GM18507 (cell line): ENCODE measurements at places on chromosomes 7 and 10.

- no peak for DNase-seq
These were observed 200.7 kb upstream of the AHR start for GRCh38 chr7:17097668-17098297.

- no peak for DNase-seq
These were observed at the start of gene INHBA for GRCh38 chr7:41702635-41703371. INHBA (minus strand) TSS chr7:41703090; CDS start chr7:41700374, 2,716 bp downstream.

GRCh38 chr10:23522345-23522744 is 83.5 kb downstream of the OTUD1 start:
- no peak for DNase-seq

- no peak for DNase-seq
These were observed 108.8 kb upstream of the LRGUK start for GRCh38 chr7:134018306-134018705.

- no peak for DNase-seq
These were observed 74.1 kb upstream of the PTPRZ1 start for GRCh38 chr7:121798896-121799295.

GRCh38 chr10:34254596-34254995 is 560.5 kb downstream of the PARD3 start:
- DNase-seq, result no peak

DNA sequence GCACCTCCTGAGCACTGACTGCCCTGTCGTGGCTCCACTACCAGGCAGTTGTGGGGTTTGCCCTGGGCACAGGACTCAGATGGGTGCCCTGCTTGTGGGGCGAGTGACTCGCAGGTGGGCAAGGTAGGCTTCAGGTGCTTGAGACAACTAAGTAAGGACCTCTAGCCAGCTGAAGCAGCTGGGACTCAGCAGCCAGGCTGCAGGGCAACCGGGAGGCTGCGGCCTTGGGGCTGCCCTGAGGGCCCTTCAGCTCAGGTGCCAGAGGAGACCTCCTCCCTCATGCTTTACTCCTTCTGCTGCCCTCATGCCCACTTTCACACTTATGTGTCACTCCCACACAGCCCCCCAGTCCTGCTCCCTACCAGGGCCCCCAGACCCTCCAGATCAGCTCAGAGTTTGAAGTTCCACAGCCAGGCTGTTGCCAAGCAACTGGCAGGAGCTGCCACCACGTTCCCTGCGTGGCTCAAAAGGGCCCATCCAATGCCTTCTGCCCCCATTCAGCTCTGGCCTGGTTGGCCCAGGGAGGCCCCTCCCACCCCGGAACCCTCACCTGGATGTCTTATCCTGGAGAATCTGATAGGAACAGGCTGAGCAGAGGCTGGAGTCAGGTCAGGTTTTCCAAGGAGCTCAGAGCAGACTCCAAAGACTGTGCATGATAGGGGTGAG is 10.0 kb downstream of the TLX1 start:
- no peak for DNase-seq

DNA sequence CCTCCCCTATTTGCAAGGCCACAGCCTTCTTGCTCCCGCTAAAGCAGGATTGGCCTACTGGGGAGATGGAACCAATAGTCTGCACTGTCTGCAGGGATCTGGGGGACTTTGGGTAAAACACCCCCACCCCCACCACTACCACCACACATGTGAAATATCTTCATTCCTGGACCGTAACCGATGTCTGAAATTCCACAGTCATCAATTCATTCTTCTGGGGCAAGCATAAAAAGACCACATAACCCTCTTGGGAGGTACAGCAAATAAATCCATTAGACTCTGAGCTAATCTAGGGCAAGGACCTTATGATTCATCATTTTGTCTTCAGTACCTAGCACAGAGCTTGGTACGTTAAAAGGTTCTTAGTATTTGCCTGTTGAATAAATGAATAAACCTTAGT is 307.8 kb downstream of the GPAM start:
- no peak for DNase-seq

- no peak for DNase-seq
These were observed 185.2 kb downstream of the SKIDA1 start for GRCh38 chr10:21340331-21340730.

GRCh38 chr10:44994752-44995530 is 5.8 kb upstream of the ZNF22 start:
- DNase-seq, result no peak

- no peak for DNase-seq
These were observed 18.0 kb upstream of the RSU1 start for GRCh38 chr10:16835228-16835627.

DNA sequence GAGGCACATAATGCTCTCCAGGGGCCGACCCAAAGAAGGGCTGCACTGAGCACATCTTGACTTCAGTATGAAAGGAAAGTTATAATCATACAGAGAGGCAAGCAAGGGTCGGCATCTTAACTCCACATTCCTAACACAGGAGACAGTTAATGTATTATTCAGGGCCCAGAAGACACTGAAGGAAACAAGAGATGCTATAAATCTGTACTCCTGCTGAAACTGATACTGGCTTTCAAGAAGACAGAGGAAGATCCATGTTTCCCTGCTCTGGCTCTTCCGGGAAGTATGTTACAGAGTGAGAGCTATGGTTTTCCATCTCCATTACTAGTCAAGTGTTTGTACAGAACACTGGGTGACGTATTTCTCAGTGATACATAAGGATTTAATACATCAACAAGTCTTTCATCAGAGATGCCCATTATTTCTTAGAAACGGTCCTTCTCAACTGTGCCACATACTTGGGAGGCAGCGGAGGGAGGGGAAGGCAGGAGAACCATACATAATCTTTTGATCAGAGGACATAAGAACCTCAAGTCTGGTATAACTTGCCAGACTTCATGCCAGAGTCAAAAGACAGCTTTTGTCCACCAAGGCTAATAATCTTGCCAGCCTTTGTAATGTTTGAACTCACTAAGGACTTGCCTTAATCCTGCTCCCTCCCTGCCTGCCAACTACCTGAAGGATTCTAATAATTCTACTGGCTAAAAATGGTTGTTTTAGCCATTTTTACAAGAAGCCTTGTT is 58.1 kb downstream of the ENO4 start:
- no peak for DNase-seq

DNA sequence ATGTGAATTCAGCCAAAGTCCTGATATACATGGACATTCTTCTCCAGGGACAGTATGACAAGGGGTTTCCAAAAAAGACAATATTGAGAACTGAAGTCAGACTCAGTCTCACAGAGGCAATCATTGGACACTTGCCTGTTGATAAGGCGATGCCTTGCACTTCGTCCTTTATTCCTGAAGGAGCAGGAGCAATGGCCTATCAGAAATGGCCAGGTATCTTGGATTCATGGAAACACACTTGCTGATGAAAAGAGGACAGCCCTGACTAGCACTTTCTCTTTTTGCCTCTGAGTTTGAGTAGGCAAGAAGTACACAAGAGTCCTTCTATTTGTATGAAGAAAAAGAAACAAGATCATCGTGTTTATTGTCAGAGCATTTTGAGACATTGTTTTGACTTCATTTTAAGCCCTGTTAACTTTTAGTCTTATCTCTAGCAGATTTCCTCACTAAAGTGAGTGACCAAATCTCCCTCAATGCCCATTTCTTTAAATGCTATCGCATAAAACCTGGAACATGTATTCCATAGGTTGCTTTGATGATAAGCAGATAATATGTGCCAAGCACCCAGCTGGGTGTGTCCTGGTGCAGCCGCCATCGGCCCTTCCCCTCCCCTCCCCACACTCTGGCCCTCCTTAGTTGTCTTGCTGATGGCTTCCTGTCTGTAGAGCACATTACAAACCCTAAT is 26.6 kb downstream of the ST8SIA6 start:
- no peak for DNase-seq

DNA sequence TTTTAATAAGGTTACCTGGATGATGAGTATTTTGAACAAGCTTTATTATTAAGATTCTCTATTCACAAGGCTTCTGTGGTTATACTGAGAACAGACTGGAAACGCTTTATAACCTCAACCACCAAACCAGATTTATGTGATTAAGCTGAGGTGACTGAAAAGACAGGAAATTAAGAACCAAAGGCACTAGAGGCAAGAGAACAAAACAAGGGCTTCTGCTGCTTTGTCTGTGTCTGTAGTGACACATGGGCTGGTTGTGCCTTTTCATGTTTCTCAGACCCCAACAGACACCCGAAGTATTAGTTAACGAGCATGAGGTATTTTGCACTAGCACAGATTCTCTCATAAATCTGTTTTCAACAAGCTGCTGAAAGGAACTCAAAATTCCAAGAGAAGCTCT is 64.4 kb downstream of the RAPGEF5 start:
- no peak for DNase-seq

GRCh38 chr7:23418046-23418445 is 52.2 kb downstream of the IGF2BP3 start:
- DNase-seq, result no peak

GRCh38 chr7:155219154-155219531 is 78.5 kb upstream of the INSIG1 start:
- DNase-seq, result no peak

DNA sequence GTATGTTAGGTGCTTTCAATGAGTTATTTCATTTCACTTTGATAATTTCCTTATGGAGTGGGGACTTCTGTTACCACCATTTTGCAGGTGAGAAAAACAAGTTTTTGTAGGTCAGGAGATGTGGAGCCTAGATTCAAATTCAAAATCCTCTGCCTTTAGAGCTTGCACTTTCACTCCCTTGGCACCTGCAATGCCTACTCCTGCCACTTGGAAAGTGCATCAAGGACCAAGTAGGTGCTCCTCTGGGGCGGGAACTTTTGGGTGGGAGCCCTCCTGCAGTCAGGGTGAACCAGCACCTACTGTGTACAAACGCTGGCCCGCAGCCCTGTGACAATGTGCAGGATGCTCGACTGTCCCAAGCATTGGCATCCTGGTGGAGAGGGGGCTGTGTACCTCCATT is 199.0 kb downstream of the EMX2 start:
- DNase-seq, result no peak

GRCh38 chr7:24715661-24716479 is 41.4 kb downstream of the GSDME start:
- DNase-seq, result no peak

GRCh38 chr7:84829719-84830118 is 357.1 kb downstream of the SEMA3D start:
- no peak for DNase-seq

DNA sequence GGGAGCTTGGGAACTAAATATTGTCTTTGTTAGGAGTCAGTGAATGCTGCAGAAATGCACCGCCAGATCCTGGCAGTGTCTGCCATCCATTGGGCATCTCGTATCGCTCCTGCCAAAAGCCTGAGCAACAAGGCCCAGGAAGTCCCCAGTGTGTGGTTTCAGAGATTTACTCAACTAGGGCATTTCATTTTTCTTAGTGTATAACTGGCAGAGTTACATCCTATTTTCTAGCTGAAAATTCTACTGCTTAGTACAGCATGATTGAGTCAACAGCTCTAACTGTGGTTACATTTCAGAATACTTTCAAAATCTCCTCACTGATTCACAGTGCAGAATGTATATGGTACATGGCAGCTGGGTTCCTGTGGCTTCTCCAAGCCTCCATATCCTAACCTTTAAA is 95.8 kb upstream of the CREB5 start:
- DNase-seq, result no peak

DNA sequence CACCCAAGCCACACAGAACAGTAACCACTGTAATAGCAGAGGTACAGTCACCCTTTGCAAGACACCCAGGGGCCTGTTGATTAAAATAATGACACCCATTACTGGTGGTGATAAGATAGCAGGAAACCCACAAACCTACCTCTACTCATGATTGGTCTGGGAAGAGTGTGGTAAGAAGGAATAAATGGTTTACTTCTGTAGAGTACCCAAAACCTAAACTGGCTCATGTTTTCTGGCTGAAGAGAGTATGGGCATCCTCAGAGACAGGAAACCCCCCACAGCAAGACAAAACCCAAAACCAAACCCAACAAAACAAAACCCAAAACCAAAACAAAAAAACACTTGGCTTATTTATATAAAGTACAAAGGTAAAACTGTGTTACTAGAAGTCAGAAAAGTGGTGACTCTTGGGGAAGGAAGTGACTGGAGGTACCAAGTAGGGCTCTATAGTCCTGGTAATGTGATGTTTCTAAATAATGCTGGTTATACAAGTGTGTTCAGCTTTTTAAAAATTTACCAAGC is 15.5 kb upstream of the DNAJB12 start:
- no peak for DNase-seq

DNA sequence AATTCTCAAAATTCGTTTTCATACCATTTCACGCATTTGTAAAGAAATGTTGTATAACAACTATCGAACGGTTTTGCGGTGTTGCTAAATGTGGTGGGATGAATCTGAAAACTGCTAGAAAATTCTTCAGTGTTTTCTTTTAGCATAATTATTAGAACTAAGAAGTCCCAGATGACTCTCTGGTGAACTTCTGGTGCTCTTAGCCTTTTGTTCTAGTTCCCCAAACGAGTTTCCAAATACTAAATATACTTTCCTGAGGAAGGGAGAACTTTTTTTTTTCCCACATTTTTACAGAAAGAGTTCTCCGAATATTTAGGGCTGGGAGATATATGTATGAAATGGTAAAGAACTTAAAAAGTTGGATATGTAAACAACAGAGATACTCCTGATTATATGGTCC is 82.5 kb downstream of the ICA1 start:
- DNase-seq, result no peak

DNA sequence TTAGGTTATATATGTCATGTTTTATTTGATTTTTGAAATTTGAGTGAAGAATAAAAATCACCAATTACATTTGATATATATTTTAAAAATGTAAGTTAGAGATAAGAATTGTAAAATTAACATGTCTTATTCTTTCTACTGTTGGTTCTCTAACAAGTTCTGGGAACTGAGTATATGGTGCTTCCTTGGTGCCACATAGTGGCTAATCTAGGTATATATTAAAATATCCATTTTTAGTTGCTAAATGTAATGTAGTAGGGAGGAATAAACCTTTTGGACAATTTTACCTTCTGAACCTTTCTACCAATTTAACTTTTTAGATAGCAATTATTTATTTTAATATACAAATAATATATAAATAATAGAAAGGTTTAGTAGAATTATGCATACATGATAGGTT is 17.5 kb downstream of the CFAP69 start:
- peak; percentile 37 for DNase-seq

- DNase-seq, result no peak
These were observed 59.2 kb upstream of the KCNIP2 start for GRCh38 chr10:101902820-101903145.

GRCh38 chr7:129134356-129134987 is 10.0 kb upstream of the TSPAN33 start:
- DNase-seq, result no peak

DNA sequence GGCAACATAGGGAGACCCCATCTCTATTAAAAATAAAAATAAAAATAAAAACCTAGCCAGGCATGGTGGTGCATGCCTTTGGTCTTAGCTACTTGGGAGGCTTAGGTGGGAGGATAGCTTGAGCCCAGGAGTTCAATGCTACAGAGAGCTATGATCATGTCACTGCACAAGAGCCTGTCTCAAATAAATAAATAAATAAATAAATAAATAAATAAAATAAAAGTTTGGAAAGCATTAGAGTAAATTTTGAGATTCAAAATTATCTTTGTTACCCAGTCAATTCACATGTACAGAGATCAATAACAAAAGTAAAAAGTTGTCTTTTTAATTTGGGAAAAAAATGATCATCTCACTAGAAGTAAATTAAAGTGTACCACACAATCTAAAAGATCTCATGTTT is 255.8 kb upstream of the MYO3A start:
- no peak for DNase-seq
